Dermis blood vessel endothelial cell (primary cell): ENCODE measurements at places on chromosomes 2 and 18.

GRCh38 chr2:19507137-19507536 is 148.7 kb upstream of the OSR1 start:
- DNase-seq, result no peak

DNA sequence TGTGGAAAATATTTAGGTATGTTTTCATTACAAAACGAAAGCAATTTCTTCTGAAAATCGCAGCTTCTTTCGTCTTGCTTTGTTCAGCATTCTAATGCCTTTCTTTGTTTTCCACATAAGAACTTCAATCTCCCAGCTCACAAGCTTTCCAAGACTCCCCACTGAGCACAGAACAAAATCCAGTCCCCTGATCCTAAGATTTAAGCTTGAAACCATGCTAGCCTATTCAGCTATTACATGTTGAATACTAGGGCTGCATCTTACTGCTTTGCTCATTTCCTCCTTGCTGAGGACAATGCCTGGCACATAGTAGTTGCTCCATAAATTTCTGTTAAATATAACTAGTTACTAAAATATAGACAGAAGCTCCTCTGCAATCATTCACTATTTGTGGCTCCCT is 160.6 kb downstream of the GALNT3 start:
- no peak for DNase-seq

DNA sequence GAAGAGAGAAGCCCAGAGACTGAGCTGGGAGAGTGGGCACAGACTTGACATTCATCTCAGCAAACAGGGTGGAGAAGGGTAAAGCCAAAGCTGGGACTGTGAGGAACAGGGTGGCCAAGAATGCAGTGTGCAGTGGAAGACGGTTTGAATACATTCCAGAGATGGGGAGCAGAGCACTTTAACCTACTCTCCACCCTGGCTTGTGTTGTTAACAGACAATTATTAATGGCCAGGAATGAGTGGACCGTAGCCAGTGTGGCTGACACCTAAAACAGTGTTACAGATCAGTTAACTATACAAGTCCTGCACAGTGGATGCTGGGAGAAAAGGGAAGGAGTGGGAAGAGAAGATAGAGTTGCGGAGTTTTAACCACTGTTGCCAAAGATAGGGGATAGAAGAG is 7.4 kb upstream of the NAB1 start:
- no peak for DNase-seq

DNA sequence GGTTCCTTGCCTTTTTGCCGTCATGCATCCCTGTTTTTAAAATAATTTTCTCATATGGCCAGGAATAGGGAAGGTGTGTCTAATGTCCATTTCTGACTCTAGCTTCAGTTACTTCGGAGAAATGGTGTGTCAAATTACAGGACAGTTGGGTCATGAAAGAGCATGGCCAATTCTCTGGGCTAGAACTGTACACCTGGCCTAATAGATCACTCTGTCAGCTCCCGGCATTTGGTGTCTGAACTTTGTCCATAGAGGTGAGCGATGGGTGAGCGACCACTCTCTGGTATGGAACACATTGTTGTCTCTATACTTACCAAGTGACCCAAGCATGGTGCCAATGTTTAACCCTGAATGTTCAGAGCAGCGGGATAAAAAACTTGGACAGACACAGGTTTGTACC is 38.3 kb upstream of the ASB18 start:
- no peak for DNase-seq

DNA sequence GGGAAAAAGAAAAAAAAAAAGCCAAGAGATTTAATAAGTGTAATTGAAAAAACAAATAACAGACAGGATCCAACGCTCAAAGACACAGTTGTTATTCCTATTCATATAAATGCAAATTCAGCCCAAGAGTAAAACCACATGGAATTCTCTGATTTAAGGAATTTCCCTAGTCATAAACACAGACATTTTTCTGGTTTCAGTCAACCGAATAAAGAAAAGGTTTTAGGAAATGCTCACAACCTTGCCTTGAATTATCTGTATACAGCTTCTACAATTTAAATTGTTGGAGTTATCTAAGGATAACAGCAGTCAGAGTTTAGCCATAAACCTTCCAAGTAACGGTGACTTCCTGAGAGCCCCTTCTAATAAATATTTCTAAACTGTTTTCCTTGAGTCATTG is 122.7 kb downstream of the VWC2L start:
- DNase-seq, result no peak
